Activated B cell treated with CpG ODN at 0.5 μM for 24 hours (primary cell): ENCODE measurements at places on chromosomes 11 and 22. TPM values are rescaled to one million over a fixed set of nuclear protein-coding genes. Genes with fewer than 3 reads are reported as not detected.

DNA sequence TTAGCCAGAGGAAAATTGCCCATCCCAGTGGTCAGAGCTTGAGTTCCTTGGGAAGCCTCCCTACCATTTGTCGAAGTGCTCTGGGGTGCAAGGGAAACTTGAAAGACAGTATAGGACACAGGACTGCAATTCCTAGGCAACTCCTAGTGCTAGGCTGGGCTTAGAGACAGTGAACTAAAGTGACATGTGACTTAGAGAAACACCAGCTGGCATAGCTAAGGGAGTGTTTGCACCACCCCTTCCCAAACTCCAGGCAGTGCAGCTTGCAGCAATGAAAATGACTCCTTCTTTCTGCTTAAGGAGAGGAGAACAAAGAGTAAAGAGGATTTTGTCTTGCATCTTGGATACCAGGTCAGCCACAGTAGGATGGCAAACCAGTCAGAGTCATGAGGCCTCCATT, 388.0 kb downstream of the DYNC2H1 start:
- no peak for DNase-seq

GRCh38 chr11:44189986-44190882, 94.8 kb downstream of the EXT2 start:
- DNase-seq: no peak

- DNase-seq: no peak
Measured at GRCh38 chr22:44530569-44530968, 32.5 kb upstream of the RTL6 start.

- no peak for DNase-seq
Measured at GRCh38 chr11:62266558-62266957, 3.4 kb upstream of the SCGB2A2 start.

- DNase-seq: peak; percentile 6
Measured at GRCh38 chr22:38865201-38866023, 6.6 kb downstream of the CBX6 start.

DNA sequence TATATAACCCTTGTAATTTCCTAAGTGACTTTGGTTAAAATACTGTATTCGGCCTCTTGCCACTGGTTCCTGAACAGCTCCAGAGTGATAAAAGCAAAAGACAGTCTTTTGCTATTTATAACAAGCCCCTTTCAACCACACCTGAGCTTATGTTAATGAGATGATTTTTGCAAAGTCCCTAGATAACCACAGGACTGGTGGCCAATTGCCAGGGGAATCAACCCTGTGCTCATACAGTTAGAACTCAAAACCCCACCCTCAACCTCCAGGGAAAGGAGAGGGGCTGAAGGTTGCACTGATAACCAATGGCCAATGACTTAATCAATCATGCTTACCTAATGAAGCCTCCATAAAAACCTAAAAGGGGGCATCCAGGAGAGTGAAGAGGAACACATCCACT, 77.9 kb downstream of the SIK3 start:
- DNase-seq: no peak

- no peak for DNase-seq
Measured at GRCh38 chr11:65565624-65566453, 4.4 kb upstream of the ZNRD2 start.

- DNase-seq: no peak
Measured at GRCh38 chr22:31586137-31586920, 75.7 kb downstream of the PISD start.

DNA sequence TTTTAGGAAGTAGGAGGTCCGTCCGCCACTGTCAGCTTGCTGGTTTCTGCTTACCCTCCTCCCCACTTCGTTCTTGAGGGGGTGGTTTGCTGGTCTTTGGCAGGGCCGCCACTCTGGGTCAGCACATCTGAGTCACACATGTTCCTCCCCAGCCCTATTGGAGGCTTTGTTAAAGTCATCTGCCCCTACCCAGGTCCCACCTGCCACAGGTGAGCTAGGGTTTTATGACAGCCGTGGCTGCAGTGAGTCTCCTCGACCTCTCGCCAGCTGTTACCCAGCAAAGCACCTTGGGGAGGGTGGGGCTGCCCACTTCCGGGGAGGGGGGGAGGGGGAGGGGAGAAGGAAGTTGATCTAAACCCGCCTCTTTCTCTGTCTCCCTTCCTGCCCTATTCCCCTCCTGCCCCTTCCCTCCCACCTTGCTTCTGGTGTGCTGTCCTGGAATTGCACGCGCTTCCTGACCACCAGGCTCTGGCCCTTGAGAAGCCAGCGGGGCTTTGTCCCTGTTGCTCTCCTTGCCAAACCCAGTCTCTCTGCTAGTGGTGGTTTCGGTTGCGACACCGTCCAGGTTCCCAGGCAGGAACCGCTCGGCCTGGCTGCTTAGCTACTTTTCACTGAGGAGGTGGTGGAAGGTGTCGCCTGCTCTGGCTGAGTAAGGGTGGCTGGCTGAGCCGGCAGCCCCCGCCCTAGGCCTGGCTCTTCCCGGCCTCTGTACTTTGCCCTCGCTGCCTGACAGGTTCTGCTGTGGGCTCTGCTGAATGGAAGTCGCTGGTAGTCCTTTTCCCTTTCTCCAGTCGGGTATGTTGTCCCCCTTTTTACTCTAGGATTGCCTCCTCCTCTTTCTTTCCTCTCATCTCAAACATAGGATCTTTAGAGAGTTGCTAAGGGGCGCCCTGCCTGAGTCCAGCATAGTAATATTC, 28.5 kb downstream of the RCOR2 start:
- peak; percentile 44 for DNase-seq

GRCh38 chr11:70810133-70810532, 411.8 kb downstream of the CTTN start:
- DNase-seq: no peak

GRCh38 chr11:25535467-25536272, 796.3 kb upstream of the ANO3 start:
- no peak for DNase-seq

DNA sequence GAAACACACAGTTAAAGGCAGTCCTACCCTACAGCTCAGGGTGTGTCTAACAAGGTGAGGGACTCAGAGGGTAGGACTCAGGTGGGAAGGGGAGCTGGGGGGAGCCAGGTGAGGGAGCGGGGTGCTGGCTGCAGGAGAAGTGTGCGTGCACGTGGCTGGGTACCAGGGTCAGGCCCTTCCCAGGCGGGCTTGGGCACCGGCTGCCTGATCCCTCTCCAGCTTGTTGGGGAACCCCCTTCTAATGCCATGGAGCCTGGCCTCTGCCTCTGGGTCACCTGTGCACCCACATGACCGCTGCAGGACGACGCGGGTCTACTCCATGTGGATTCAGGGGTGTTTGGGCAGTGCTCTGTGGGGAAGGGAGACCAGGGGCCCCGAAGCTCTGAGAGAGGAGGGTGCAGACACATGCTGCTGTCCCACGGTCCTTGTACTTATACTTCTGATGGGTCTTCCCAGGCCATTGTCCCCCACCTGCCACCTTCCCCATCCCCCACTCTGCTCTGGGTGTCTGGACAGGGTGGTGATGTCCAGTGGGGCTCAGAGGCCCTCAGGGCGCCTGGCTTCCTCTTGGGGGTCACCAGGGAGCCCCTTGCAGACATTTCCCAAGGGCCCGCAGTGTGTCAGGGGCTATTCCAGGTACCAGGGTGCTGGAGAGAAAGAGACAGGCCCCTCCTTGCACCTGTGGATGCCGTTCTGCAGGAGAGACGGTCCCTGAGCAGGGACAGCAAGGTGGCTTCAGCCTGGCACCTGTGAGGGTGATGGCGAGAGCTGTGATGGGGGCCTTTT, 10.4 kb upstream of the MRGPRD start:
- no peak for DNase-seq

- DNase-seq: no peak
Measured at GRCh38 chr11:35798983-35799382, 136.4 kb downstream of the TRIM44 start.

DNA sequence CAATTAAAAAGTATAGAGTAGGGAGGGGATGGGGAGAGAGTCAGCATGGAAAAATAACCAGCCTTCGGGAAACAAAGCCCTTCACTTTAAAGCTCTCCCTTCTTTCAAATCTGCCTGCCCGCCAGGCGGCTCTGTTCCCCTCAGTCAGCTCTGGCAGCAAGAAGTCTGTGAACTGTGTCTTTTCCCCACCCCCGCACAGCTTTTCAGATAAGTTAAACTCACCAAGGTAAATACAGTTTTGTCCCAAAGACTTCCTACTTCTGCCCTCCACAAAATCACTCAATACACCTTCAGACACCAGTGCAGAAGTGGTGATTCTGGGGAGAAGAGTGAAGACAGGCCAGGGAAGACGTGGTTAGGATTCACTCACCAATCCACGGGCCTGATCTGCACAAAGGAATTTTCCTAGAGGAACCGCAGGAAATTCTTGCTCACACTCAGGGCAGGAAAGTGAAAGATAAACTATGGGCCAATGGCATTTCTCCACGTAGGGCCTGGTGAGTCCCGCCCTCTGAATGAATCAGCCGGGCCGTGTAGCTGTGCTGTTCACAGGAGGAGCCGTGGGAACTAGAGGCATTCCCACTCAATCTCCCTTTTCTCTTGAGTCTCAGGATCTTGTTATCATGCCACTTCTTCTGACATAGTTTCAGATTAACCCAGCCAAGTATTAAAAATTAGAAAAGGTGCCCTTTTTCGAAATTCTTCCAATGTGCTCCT, at the start of gene TRIM5:
TSS of gene TRIM5 (minus strand) at position 429 of the 717 bp plus-strand sequence. CDS start 4,897 bp downstream, outside the sequence.
- peak; percentile 58 for DNase-seq

DNA sequence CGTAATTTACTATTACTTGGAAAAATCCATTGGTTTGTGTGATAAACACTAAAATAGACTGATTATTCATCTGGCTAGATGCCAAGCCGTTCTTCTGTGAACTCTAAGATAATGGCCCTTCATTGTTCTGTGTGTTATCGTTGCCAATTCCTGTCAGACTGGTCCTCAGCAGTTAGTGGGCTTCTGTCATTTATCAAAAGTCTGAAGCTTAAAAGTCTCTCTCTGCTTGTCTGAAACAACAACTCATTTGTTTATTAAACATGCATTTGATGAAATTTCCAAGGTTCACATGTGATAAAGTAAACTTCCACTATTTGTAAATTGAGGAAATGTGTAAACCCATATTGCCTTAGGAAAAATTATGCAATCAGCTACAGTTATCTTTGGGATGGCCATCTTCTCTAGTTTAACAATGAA, 21.1 kb upstream of the RDX start:
- no peak for DNase-seq

GRCh38 chr11:120645639-120646038, 134.1 kb downstream of the GRIK4 start:
- DNase-seq: no peak

- DNase-seq: no peak
Measured at GRCh38 chr11:199782-200181, 6.9 kb downstream of the SCGB1C1 start.

DNA sequence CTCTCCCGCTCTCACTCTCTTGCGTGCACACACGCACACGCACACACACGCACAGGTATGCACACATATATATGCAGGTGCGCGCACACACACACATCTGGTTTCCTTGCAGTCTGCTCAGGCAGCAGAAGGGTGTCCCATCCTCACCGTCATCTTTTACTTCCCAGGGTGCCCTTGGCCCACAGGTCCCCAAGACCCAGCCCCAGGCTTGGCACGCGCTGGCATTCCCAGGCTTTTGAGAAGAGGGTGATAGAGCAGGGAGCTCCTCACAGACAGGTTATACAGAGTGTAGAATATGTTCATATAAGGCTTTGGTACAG, 52.0 kb upstream of the SPATA19 start:
- no peak for DNase-seq

DNA sequence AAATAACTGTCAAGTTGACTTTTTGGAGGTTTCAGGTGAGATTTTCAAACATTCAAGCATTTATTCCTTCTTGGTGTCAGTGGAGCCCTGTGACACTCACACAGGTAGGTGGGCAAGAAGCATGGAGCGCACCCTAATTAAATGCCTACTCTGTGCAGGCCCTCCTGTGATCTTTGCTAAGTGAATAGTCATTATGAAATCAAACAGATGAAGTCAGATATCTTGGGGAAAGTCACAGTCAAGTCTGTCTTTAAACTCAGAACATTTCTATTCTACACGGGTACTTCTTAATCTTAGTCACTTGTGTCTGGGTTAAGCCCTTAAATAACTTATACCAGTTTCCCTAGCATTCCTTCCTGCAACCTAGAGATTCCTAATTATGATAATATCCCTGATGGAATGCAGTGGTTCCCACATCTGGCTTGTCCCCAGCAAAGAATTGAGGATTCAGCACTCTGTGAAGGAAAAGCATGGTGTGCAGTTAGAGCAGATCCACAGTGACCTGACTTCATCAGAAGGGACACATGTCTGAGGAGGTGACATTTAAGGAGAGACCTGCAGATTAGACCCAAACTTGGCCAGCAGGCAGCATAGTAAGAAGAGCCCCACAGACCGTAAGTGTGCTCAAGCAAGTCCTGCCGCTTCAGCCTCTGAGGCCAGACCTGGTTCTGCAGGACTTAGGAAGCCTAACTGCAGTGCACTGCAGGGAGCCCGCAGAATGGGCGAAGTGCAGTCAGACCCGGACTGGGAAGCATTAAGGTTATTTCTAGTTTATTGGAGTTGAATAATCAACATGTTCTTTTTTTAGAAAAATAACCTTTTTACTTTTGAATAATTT, 85.3 kb upstream of the GAL start:
- no peak for DNase-seq

GRCh38 chr22:17199003-17199731, 20.1 kb downstream of the ADA2 start:
- DNase-seq: no peak

DNA sequence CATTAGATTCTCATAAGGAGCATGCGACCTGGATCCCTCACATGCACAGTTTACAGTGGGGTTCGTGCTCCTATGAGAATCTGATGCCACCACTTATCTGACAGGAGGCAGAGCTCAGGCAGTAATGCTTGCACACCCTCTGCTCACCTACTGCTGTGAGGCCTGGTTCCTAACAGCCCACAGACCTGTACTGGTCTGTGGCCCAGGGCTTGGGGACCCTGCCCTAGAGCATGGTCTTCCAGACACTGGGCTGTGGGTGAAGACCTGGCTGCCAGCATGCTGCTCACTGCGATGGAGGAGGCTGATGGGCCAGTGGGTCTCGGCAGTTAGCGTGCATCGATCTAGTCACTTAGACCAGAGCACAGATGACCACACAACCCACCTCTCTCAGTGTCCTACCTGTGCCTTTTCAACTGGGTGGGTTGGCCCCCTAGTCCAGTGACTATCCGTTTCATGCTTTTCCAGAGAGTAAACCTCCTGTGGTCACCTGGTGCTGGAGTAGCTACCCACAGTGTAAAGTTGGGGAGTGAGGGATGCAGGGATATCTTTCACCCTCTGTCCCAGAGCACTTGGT, 21.1 kb downstream of the MED15 start:
- no peak for DNase-seq

DNA sequence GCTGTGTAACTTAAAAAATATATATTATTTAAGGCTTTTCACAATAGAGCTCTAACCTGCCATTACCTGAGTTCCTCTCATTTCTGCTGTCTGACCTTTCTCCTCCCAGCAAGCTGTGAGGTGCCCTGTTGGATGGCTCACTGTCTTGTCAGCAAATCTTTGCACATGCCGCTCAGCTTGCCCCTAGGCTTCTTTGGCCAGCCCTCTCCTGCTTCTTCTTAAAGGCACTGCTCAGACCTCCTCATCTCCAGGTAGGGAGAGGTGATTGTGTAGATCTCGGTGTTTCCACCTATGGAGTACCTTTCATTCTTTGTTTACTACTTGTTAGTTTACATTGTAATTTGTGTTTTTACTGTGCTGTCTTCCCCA, 96.5 kb downstream of the EXT2 start:
- no peak for DNase-seq

GRCh38 chr11:111155021-111155420, 90.5 kb upstream of the POU2AF2 start:
- no peak for DNase-seq

- no peak for DNase-seq
Measured at GRCh38 chr22:50445880-50446707, 28.7 kb downstream of the SBF1 start.

- no peak for DNase-seq
Measured at GRCh38 chr11:71155846-71156245, 96.5 kb downstream of the SHANK2 start.

The LARGE2 gene
- total RNA-seq: 47.4 and 59.7 TPM in 2 replicates

The MIOX gene
- total RNA-seq: 0.15 and 0.22 TPM in 2 replicates

The MPPED2 gene
- total RNA-seq: 0.37 and 1.7 TPM in 2 replicates

The GRK3 gene
- total RNA-seq: 66.6 and 66.7 TPM in 2 replicates

The GGTLC2 gene
- not detected in 2 replicates for total RNA-seq
